ENCODE measurements at places on chromosomes 5 and 9.
A peak's percentile ranks its signal among the peaks of the same experiment; 100 is the strongest.

GRCh38 chr5:72324189-72324825 lies 4.1 kb downstream of the PTCD2 start:
- DNase-seq, result no peak

DNA sequence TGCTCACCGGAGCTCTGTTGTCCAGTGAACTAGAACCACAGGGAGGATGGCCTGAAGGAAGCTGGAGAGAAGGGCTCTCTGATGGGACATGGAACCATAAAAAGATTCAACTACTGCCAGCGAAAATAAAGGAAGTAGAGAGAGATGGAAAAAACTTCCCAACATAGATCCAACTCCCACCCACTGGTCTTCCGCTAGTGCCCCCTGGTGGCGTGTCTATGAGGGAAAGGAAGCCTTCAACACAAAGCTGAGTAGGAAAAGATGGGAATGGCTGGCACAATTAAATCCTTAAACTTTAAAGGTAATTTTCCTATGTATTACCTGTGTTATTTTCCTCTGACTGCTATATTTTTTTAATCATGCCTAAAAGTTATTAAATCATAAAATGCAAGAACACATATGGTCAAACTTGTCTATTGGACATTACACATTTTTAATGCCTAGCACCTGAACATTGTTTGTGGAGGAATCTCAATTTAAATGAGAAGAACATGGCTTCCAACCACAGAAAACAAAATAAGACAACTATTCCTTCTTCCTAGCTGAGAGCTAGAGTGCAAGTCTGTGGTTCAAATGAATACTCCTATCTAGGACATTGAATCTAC lies 51.5 kb downstream of the CEP120 start:
- DNase-seq, result peak; percentile 1

- DNase-seq, result no peak
These were observed 180.7 kb upstream of the PTGER4 start for GRCh38 chr5:40499007-40499406.

GRCh38 chr9:117368684-117369230 lies 46.1 kb downstream of the ASTN2 start:
- no peak for DNase-seq

- DNase-seq, result no peak
These were observed 51.0 kb upstream of the DHFR start for GRCh38 chr5:80705801-80706200.

GRCh38 chr5:151095341-151096000 lies 14.6 kb upstream of the TNIP1 start:
- no peak for DNase-seq

GRCh38 chr5:97041239-97041638 lies 101.2 kb downstream of the LIX1 start:
- DNase-seq, result no peak

- DNase-seq, result no peak
These were observed 47.8 kb downstream of the AHRR start for GRCh38 chr5:369151-369868.

DNA sequence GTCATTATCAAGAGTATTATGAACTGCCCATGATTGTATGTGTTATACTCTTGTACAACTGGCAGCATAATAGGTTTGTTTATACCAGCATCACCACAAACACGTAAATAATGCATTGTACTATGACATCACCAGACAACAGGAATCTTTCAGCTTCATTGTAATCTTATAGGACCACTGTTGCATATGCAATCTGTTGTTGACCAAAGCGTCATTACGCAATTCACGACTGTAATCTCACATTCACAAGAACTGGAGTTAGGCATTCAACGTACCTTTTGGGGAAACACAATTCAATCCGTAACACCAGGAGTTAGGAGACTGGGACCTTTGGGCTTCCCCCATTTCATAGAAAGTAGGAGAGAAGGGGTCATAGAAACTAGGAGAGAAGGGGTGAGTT lies 20.4 kb upstream of the ARSI start:
- no peak for DNase-seq

DNA sequence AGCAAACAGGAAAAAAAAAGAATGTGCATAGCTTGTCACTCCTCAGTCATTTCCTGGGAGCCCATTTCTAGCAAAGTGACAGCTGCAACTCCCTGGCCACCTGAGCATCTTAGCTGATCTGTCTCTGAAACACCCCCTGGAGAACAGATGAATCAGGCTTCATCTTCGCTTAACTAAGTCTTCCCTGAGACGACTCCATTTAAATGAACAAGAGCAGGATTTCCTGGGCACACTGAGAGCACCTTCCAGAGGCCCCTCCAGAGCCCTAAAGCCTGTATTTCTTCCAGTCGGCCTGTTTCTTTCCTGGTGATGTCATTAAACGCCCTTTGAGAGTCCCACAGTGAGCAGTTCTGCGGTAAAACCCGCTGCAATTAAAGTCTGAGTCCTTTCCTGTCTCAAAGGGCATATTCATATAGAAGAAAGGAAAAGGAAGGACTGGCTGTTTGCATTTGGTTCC lies 13.9 kb downstream of the TGFBI start:
- no peak for DNase-seq

GRCh38 chr5:82494942-82495341 lies 216.8 kb upstream of the RPS23 start:
- no peak for DNase-seq

DNA sequence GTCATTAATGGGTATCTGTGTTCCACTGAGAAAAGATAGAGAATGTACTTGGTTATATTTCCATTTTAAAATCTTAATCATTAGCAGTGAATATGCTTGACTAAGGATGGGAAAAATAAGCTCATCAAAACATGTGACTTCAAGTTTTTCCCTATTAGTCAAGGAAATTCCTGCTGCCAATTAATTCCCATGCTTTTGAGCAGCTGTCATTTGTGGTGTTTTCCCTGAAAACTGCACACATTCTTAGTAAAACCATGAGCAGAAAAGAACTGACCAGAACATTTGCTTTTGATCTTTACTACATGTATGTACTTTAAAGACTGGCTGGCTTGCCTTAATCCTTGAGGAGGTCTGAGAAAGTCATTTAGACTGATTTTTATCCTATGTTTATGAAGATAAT lies 75.2 kb downstream of the AOPEP start:
- no peak for DNase-seq

GRCh38 chr9:38257626-38258215 lies 134.8 kb upstream of the ALDH1B1 start:
- no peak for DNase-seq

GRCh38 chr9:131982102-131982501 lies 97.6 kb downstream of the MED27 start:
- DNase-seq, result no peak

- no peak for DNase-seq
These were observed 91.6 kb downstream of the ROR2 start for GRCh38 chr9:91858213-91859030.

DNA sequence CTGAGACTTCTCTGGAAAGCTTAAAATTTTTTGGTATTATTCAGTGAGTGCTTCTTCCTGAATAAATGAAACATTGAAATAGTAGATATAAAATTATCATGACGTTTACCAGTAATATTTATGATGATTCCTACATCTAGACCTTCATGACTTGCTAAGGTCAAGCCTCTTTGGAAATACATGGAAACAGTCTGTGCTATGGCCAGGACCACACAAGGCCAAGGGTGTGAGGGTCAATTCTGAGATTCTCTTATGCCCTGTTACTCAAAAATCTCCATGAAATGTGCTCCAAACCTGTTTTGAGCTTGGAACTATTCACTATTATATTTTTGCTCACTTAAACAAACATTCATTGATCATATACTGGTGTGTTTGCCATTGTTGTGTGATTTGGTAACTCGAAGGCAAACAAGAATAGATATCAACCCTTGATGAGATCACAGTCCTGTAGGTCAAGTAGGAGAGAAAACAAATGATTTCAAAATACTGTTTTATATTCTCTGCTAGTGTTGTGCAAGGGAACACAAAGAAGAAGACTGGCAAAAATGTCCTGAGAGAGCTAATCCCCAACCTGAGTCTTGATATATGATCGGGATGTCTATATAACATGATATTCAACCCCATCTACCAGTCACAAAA lies 1254.9 kb upstream of the DMAC1 start:
- no peak for DNase-seq

DNA sequence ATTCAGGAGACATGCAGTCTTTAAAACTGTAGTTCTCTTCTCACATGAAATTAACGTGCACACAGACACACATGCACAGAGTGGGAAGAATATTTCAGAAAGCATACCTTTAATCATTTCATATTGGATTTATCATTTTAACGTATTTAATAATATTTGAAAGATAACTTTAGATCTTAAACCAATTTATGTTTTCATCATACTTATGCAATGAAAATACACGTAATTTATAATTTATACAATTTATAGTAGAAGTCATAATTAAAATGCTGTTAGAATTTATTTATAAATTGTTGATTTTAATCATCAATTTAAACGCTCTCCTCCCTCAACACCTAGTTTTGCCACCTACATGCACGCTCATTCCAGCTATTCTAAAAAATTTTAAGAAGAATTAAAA lies 894.9 kb upstream of the CTNND2 start:
- DNase-seq, result no peak

Data from stimulated activated CD8-positive, alpha-beta memory T cell treated with anti-CD3 and anti-CD28 coated beads, Interleukin-7, amount 100 ng/mL, for 4 hours (primary cell).